ENCODE measurements at places on chromosomes 1 and 21. TPM values are rescaled to one million over a fixed set of nuclear protein-coding genes. Genes with fewer than 3 reads are reported as not detected.

COL6A2 gene
- 812 TPM for total RNA-seq

ENSA gene
- total RNA-seq, result 76.3 TPM

FCRLA gene
- 0.86 TPM for total RNA-seq

NR0B2 gene
- total RNA-seq, result not detected

DMRTA2 gene
- total RNA-seq, result 0.32 TPM

TATDN3 gene
- 10.6 TPM for total RNA-seq

PRKAA2 gene
- 1.3 TPM for total RNA-seq

FCGR2B gene
- total RNA-seq, result not detected

LPAR3 gene
- total RNA-seq, result 2.6 TPM

S100A14 gene
- total RNA-seq, result not detected

SMPDL3B gene
- total RNA-seq, result not detected

TNFRSF18 gene
- total RNA-seq, result not detected

CD2 gene
- not detected for total RNA-seq

CA6 gene
- total RNA-seq, result not detected

HRNR gene
- total RNA-seq, result not detected

RGS5 gene
- 4.8 TPM for total RNA-seq

OLFML2B gene
- total RNA-seq, result 5.2 TPM

CFHR1 gene
- not detected for total RNA-seq

CFHR2 gene
- not detected for total RNA-seq

All from fibroblast of villous mesenchyme (primary cell).